ENCODE measurements at places on chromosomes 2 and 18.

DNA sequence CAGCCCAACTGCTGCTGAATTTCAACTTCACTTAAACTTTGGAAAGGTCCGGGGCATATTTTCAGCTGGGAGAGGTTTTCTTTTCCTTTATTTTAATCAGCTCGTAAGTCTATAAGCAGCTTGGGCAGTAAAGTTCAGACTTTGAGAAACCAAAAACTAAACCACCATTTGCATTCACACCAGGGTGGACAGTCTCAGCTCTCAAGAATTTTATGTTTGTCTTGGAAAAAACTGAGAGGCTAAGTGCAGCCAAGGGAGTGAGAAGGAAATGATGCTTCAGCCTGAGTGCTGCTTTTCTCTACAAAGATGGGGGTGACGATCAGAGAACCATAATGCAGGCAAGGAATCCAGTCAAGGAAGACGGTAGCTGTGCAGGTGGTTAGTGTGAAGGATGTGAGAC, 30.2 kb downstream of the MCFD2 start:
- ATAC-seq = no peak

GRCh38 chr2:105782646-105783045, 37.9 kb downstream of the NCK2 start:
- no peak for ATAC-seq

GRCh38 chr2:159366538-159366937, 80.0 kb upstream of the WDSUB1 start:
- ATAC-seq = no peak

DNA sequence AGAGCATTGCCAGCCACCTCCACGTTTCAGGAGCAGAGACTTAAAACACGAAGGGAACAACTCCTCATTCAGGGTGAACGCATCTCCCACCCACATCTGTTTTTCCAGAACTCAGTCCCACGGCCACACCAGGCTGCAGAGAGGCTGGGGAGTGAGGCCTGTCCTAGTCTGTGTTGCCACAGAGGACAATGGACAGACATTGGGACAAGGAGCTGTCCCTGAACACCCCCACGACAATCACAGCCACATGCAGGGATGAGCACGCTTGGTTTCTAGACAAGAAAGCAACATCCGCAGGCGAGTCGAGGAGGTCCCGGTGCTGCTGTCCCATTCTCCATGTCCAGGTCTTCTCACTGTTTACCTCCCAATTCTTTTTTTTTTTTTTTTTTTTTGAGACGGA, 167.4 kb downstream of the EIPR1 start:
- ATAC-seq = no peak

- no peak for ATAC-seq
Observed at GRCh38 chr2:48198371-48198770, 292.1 kb upstream of the FBXO11 start.

GRCh38 chr2:102686479-102687439, 67.4 kb downstream of the SLC9A2 start:
- no peak for ATAC-seq

DNA sequence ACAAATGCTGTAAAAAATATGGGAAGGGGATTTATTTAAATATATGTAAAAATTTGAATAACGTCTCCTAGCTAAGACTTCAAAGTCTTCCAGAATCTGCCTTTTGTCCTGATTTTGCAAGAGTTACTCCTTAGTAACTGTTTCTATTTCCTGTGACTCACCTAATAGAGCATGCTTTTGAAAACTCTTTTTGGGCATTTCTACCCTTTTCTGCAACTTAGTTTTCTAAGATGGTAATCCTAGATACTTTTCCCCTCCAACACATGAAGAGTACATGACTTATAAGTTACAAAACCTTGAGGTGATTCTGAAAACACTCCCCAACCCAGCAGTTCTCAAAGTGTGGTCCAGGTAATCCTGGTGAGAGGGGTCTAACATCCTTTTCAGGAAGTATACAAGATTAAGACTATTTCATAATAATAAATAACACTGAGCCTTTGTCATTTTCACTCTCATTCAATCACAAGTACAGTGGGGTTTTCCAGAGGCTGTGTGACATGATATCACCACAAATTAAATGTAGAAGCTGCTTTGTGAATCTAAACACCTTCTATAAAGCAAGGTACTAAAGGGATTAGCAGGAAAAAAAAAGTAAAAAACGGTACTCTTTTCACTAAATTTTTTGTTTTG, 31.9 kb downstream of the PPP4R3B start:
- no peak for ATAC-seq

DNA sequence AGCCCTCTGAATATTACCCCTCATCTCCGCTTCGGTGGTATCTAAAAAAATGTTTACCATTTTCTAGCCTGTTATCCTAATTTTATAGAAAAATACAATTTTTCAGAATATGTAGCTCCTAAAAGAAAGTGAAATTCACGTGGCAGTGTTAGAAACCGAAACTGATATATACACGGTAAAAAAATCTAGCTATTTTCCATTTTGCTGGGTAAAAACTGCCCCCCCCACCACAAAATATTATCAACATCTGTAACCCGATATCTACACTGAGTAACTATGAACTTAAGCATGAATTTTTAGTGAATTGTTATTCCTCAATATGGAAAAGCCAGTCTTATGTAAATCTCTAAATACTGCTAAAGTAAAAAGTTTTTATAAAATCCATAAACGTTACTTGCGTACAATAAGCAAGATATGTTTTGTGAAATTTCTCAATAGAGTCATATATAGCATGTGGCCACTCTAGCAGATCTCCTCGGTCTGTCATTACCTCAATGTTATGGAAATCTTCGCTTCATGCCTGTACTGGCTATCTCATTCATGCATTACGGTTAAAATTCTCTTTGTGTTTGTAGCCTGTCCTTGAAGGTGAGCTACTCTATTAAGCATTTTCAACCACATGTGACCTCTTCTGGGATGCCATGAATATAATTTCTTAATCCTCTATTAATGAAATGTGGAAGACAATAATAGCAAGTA, 524.2 kb downstream of the TRIB2 start:
- ATAC-seq = no peak

DNA sequence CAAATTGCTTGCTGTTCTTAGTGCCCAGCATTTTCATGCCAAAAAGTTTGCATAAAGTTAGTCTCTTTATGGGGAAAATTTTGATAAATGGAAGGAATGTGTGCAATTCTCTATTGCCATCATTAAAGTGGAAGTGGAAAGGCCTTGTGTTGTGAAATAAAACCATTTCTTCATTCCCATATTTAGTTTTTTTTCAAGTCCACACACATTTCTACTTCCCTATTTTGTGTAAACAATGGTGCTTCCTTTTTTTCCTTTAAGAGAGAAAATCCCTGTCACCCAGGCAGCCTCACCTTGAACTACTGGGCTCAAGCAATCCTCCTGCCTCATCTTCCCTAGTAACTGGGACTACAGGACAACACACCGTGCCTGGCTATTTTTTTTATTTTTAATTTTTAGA, 42.3 kb upstream of the NCOA1 start:
- no peak for ATAC-seq

DNA sequence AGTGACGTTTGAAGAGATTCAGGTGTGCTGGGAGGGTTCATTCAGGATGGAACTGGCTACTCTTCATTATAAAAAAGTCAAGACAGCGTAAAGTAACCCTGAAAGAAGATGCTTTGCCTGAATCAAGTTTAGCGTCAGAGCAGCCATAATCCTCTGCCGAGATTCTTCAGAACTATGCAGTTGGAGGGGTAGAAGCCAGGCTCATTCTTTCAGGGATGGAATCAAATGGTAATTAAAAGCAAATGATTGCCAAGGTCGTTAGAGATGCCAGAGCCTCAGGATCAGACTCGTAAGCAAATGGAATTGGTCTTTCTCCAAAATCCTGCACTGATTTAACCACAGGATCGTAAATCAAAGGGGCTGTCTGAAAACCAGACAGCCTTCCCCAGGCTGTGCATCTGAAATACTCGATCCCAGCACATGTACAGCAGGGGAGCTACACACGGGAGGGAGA, 21.9 kb downstream of the APCDD1 start:
- no peak for ATAC-seq

DNA sequence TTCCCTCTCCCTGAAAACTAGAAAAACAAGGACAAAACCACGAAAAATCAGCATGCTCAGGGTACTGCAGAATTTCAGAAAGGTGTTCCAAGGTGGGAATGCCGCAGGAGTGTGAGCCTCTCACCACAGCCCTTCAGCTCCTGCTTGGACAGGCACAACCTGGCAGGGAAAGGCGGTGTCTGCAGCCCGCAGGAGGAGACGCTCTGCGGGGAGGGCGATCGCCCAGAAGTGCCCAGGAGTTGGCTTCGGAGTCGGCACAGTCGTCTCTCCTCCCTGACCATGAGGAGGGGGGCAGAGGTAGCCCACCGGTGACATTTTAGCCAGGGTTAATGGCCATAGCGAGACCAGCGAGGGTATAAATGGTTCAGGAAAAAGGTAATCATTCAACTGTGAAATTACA, 57.2 kb downstream of the TMEM18 start:
- ATAC-seq = no peak

GRCh38 chr2:222105046-222105445, 193.8 kb downstream of the PAX3 start:
- ATAC-seq = no peak

DNA sequence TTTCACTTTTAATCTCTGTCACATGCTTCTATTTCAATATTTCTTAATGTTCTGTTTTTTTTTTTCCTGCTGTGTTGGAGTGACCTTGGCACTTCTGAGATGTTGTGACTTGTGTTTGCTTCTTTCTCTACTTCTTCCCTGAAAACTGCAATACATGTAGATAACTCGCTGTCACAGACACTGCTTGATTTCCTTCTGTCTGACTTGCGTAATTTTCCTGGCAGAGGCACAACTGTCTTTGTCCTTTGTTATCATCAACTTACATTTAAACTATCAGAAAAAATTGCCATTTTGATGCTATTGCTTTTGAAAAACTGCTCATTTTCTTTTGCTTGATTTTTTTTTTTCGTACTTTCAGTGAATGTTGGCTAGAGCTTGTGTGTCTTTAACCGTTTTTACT, 69.0 kb downstream of the BABAM2 start:
- ATAC-seq = no peak

- ATAC-seq = no peak
Observed at GRCh38 chr2:224261326-224261725, 140.6 kb downstream of the FAM124B start.

DNA sequence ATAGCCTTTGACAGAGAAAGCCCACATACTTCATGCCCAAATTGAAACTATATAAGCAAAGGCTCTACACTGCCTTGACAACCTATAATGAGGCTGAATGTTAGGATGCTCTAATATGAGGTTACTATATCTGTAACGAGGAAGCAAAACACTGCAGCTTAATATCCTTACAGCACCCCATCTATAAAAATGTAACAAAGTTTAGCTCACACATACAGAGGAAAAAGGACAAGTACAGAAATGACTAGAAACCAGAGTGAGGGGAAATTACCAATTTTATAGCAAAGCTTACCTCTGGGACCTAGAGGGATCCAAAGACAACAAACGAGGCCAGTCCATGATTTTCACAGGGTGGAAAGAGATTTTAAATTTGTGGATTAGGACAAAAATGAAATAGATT, 138.5 kb downstream of the COL4A4 start:
- no peak for ATAC-seq

DNA sequence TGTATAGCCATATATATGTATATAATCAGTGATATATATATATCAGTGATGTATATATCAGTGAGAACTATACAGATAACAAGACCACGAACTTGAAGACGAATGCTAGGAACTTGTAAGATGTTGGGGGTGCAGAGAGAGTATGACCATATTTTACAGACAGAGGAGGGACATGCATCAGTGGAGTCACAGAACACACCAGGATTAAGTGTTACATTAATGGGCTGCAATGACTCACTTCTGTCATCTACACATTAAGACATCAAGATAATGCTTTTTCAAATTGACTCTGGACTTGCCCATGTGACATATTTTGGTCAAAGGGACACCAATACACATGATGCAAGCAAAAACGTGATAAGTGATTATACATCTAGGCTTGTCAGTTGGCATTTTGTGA, 501.0 kb downstream of the LRRTM4 start:
- no peak for ATAC-seq

DNA sequence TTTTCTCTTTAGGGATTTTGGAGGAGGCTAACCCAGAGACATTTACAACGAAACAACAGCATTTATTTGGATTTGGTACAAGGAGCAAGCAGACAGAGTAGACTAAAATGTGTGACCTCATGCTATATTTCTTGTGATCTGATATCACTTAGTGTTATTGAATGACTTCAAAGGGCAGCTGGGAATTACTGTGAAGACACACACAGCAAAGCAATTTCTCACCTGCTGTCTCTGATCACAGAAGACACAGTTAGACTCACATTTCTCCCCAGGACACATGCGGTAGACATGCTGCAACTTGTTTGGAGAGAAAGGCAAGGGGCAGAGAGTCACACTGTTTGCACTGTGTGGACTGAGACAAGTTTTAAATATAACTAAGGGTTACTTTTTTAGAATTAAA, 67.5 kb downstream of the LTBP1 start:
- ATAC-seq = no peak

- ATAC-seq = no peak
Observed at GRCh38 chr18:52216666-52217065, 123.3 kb upstream of the DCC start.

GRCh38 chr2:178943745-178944144, 106.2 kb downstream of the CCDC141 start:
- no peak for ATAC-seq

DNA sequence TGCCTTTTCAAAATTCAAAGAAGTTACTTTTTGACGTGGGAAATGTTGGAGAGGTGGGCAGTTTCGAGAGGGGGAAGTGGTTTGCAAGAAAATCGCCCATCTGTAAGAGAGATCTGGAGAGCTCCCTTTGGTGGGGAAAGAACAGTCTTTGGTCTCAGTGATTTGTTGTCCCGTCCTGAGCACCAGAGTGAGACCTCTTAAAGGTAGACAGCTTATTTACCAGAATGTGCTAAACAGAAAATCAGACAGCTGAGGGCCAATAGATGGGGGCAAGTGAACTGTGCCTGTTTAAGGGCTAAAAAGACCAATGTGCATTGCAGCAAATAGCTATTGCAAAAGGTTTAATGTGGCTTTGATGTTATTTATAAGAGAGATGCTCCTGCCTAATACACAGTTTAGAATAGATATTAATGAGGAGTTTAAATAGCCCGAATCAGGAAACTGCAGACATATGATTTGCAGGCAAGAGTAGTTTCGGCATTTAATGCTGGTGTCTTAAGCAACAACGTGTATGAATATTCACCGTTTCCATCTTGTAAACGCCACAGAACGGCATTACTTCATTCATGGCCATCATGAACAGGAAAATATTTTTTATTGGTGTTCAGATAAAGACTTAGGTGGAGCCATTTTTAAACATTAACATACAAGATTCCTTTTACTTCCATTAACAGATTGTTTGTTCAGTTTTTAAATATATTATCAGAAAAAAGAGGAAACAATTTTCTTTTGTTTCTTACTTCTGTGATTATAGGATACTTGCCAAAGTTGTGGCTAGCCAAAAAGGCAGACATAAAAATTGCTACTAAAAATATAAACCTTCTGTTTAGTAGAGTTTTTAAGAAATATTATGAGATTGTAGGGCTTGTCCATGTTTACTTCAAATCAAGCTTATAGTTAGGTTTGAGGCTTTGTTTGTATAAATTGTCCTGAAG, 29.6 kb downstream of the ARHGAP15 start:
- ATAC-seq = no peak

DNA sequence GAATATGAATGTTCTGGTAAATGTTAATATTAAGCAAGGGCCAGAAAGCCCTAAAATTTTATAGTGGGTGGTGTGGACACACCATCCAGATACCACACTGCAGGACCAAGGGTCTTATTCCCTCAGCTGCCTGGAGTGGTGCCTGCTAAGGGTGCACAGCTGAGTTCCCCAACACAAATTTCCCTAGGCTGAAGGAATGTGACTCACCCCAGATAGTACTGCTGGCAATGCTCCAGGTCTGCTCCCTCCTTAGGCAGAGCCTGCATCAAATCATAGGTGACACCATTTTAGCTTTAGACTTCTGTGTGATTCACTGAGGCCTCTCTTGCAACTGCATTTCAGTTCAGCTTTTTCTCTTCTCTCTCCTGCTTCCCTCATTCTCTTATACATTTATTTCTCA, 321.1 kb downstream of the SATB2 start:
- no peak for ATAC-seq

Data from activated CD4-positive, CD25-positive, alpha-beta regulatory T cell treated with anti-CD3 and anti-CD28 coated beads, Interleukin-2, amount 50 U/mL, for 24 hours (primary cell).